ENCODE measurements at places on chromosomes 2 and 18.

DNA sequence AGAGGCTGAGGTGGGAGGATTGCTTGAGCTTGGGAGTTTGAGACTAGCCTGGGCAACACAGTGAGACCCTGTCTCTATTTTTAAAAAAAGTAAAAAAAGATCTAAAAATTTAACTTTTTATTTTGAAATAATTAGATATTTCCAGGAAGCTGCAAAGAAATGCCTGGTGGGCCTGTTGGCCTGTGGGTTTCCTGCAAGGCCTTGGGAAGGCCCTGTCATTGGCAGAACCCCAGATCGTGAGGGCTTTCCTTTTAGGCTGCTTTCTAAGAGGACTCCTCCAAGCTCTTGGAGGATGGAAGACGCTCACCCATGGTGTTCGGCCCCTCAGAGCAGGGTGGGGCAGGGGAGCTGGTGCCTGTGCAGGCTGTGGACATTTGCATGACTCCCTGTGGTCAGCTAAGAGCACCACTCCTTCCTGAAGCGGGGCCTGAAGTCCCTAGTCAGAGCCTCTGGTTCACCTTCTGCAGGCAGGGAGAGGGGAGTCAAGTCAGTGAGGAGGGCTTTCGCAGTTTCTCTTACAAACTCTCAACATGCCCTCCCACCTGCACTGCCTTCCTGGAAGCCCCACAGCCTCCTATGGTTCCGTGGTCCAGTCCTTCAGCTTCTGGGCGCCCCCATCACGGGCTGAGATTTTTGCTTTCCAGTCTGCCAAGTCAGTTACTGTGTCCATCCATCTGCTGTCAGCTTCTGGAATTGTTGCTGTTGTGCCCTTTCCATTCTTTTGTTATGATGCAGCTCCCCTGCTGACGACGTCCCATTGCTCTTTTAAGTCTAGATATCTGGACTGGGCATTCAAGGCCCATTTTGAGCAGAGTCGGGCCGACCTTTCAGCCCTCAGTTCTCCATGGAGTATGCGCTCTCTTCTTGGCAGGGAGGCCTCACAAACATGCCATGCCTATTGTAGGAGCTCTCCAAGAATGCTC, 6.6 kb downstream of the PROC start:
- no peak for DNase-seq

GRCh38 chr18:76566987-76567386, 71.9 kb upstream of the ZNF516 start:
- DNase-seq, result no peak

DNA sequence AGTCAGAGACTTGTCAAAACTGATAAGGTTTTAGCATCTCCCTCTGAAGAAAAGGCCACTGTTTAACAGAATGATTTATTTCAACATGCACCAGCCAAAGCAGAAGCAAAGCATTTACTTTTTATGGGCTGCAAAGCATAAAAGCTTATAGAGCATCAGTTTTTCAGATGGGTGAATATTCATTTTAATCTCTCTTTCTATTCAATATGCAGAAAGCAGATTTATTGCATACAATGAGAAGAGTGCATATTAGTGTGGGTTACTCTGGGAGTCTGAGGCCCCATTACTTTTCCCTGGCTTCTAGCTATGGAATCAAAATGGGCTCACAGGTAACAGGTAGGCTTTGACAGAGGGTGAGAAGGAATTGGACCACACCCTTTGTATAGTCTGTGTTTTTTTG, 9.0 kb downstream of the PTPRM start:
- no peak for DNase-seq

GRCh38 chr2:168182550-168183249, 64.7 kb downstream of the STK39 start:
- DNase-seq, result no peak

GRCh38 chr2:32008805-32009515, 1.8 kb downstream of the MEMO1 start:
- no peak for DNase-seq

DNA sequence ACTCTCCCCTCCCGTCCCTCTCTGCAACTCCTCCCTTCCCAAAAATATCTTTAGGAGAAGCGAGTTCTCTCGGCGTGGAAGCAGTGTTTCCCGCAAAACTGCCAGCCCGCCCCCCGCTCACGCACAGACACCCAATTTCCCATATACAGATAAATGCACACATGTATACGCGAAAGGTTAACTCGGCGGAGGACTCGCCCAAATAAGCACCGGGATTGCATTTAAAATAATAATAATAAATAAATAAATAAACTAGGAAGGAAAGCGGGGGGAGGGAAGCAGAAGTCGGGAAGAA, 70.0 kb upstream of the PSMD14 start:
- DNase-seq, result no peak

DNA sequence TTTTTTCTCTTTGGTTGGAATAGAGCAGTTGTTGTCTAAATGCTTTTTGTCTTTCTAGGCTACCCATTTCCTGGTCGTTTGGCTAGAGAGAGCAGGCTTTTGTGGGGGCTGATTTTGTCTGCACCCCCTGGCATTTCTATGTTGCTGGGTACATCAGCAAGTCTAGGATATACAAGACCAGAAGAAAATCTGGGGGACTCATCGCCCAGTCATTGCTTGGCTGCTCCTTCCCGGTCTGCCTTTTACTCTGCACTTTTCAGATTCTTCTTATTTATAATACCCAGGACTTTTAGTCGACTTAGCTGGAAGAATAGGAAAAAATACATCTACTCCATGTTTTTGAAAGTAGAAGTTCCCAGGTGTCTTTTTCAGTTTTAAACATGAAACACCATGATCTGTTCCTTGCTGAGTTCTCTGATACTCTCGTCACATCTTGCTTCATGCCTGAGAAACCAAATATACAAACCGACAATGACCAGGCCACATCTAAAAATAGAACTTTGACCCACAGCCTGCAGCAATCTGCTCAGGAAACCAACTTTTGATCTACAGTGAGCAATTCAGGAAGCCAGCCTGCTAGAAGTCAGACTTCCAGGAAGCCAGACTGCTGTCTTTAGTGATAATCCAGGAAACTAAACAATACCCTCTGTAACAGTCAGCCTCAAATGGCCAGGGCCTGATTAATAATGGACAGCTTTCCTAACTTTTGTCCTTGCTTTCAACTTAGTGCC, 163.8 kb upstream of the MEX3C start:
- no peak for DNase-seq

GRCh38 chr2:199704358-199705238, 146.4 kb downstream of the FTCDNL1 start:
- DNase-seq, result no peak

- no peak for DNase-seq
Measured at GRCh38 chr2:7725850-7726242, 808.6 kb downstream of the RNF144A start.

GRCh38 chr2:192498747-192499146, 304.0 kb upstream of the TMEFF2 start:
- DNase-seq, result no peak

DNA sequence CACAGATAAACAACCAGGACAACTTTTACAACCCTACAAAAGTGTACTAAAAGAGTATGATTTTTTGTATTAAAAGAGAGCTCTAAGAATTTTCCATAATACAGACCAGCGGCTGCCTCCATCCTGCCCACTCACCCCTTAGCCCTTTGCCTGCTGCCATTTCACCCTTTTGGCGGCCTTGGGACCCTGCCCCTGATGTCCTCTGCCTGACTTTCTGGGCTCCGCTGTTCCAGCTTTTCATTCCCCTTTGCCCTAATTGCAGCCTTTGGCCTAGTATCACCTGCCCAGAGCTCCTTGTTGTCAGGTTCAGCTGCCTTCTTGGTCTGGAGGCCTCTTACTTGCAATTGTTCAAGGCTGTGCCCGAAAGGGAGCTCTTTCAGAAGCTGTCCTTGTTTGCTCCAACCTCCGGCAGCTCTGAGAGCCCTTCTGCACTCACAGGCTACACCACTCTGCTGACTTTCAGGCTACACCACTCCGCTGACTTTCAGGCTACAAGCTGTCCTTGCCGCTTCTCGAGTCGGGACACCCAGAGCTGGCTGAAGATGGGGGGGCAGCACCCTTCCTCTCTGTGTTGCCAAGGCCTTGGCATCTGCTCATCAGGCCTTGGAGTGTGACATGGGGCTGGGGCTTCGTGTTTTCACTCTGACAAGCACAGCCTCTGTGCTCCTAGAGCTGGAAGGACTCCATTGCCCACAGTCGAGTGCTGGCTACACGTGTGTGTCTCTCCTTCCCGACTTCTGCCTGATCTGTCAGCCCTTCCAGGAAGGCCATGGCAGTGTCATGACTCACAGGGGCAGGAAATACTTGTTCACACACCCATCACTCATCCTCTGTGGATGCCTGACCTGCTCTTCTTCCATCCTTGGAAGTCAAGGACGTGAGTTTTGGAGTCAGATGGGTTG, 43.1 kb upstream of the HDAC4 start:
- DNase-seq, result no peak

DNA sequence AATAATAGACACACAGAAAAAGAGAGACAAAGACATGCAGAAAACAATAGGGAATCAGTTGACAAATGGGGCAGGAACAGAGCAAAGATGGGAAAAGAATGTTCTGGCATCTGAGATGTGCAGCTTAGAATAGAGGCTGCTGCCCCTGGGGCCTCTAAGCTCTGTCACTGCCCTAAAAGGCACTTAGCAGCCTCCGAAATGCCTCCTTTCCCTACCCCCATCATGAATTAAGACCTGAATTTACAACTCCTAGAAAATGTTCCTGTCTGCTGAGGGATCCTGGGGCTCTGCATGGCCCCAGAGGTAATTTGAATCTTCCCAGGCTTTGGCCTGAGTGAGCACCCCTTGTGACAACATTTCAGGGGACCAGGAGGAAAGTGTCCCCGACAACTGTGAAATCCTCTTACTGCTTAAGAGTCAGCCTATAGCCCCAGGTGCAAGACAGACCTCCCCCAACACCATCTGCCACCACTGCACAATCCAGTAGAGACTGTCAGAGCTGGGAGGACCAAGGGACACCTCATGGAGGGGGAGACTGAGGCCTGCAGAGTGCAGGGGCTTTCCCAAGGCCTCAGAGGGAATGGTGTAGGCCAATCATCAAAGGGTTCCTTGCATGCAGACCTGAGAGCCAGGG, 24.8 kb downstream of the MRPL35 start:
- no peak for DNase-seq

- DNase-seq, result no peak
Measured at GRCh38 chr2:17600556-17601204, 60.2 kb downstream of the VSNL1 start.

DNA sequence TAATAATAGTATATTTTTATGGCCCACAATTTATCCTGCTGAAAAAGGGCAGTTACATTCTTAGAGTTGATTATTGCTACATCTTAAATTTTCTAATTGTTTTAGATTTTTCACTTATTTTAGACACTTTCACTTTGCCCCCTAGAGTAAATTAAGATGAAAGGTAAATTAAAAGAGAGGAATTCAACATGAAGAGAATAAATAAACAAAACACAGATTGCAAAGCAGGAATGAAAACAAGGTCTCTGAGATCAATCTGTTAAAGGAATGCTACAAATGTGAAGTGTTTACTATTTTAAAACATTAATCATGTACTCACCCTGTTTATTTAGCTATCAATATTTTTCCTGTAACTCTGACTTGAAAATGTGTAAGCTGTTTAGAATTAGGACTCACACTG, 113.5 kb upstream of the ETAA1 start:
- no peak for DNase-seq

GRCh38 chr18:71249791-71250190, 960.9 kb downstream of the SOCS6 start:
- no peak for DNase-seq

- no peak for DNase-seq
Measured at GRCh38 chr2:109144271-109144670, 15.3 kb downstream of the SH3RF3 start.

GRCh38 chr2:236575510-236575909, 5.9 kb downstream of the ACKR3 start:
- no peak for DNase-seq

DNA sequence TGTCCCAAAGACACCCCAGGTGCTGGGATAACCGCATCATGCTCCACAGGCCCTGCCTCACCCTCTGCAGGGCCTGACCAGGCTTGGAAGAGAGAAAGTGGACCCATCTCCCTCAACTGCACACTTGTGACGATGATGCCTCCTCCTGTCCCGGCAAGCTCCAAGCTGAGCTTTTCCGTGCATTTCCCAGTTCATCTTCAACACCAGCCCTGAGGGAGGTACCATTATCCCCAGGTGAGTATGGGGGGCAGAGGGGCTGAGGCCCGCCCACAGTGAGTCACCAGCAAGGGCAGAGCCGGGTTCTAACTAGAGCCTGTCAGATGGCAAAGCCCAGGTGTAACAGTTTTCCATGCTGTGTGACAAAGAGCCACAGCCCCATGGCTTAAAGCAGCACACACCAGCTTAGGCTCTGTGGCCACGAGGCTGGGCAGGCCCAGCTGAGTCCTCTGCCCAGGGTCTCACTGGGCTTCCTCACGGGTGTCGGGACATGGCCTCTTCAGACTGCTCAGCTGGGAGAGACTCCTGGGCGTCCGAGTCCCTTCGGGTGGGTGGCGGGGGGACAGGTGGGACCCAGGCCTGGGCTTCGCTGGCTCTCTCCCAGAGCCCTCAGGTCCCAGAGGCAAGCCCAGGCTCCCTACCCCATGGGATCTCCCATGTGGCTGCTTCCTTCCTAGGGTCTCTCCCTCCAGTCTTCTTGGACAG, 108.4 kb upstream of the OTOS start:
- no peak for DNase-seq

- no peak for DNase-seq
Measured at GRCh38 chr18:356778-357177, 88.9 kb upstream of the THOC1 start.

DNA sequence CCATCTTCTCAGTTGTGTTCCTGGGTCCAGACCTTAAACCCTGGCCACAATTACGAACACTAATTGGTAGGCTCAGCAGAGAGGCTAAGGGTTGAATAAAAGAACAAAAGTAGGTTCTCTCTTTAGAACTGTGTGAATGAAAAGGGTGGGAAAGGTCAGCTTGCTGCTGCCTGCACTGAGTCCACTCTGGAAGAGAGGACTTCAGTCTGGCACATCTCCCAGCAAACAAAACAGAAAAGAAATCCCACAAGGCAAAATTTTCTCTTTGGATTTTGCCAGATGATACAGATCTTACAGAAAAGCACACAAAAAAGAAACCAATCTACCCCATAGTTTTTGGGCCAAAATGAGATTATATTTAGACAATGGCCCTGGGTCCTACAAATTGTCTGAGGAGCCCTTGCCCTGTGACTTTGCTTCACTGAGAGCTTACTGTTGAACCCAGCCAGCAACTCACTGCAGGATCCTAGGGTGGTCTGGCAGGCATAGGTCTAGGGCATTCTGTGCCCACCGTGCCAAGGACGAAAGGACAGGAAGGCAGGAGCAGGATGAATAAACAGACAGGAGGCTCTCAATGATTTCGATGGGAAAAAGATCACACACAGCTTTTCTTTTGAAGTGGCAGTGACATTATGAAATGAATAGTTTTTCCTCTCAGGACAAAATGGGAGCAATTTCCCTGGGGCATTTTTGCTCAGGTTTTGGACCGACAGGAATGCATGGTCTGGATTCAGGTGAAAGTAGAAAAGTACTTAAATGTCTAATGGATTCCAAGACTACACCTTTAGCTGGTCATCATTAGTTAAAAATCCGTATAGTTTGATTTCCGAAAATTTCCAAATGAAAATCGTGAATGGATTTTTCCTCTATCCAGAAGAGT, 68.4 kb upstream of the STAM2 start:
- DNase-seq, result no peak

- DNase-seq, result no peak
Measured at GRCh38 chr2:234494361-234495250, 2.3 kb downstream of the ARL4C start.
